ENCODE measurements at places on chromosomes 1 and 21.
A peak's percentile ranks its signal among the peaks of the same experiment; 100 is the strongest.

DNA sequence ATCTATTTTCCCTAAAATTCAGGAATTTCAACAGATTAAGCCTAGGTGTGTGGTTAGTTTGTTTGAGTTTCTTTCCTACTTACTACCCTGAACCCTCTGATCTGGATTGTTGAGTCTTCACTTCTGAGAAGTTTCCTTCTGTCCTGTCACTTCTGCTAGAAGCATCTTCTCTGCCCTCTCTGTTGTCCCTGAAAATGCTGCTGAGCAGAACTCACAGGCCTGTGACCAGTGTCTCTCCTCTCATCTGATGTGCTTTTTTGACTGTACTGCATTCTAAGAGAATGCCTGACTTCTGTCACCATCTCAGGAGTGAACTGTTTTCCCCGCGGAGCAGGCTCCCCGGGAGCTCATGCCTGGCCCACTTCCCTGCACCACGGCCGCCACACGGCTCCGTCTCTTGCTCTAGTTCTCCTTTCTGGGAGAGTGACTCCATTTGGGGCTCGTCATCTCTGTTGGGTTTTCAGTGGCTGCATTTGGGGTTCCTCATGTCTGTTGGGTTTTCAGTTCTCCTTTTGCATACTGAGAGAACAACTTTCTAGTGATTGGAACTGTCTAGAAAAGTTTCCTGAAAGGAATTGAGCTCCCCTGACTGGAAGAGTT lies 77.9 kb downstream of the POFUT2 start:
- no peak for DNase-seq

DNA sequence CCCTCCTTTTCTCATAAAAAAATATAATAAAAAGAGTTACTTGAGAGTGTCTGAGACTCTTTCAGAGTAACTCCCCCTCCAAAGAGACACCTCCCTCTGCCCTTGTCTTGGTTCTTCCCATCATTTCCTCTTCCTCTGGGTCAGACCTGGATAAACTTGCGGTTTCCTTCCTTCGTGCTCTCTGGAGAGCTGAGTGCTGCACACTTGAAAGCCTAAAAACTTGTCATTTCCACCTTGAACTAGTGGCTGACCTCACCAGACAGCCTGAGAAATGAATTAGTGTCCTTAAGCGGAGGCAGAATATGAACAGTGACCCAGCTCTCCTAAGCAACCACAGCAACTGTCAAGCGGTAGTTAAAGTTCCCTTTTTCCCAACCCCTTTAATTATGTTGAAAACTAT lies 88.4 kb upstream of the PROX1 start:
- DNase-seq, result no peak

- DNase-seq, result no peak
Measured at GRCh38 chr1:93694039-93694438, 12.4 kb upstream of the BCAR3 start.

DNA sequence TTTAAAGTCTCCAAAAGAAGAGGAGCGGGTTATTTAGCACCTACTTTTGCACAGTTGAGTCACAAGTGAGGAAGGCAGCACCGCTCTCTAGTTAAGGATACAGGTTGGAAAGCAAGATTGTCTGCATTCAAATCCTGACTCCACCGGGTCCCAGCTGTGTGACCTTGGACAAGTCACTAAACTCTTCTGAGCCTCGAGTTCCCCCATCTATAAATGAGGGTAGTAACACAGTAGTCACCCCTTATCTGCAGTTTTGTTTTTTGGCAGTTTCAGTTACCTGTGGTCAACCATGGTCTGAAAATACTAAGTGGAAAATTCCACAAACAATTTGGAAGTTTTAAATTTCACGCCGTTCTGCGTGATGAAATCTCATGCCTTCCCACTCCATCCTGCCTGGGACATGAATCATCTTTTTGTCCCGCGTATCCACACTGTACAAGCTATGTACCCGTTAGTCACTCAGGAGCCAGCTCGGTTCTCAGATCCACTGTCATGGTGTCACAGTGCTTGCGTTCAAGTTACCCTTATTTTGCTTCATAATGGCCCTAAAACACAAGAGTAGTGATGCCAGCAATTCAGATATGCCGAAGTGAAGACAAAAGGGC lies 49.4 kb downstream of the CAPZB start:
- peak; percentile 22 for DNase-seq

DNA sequence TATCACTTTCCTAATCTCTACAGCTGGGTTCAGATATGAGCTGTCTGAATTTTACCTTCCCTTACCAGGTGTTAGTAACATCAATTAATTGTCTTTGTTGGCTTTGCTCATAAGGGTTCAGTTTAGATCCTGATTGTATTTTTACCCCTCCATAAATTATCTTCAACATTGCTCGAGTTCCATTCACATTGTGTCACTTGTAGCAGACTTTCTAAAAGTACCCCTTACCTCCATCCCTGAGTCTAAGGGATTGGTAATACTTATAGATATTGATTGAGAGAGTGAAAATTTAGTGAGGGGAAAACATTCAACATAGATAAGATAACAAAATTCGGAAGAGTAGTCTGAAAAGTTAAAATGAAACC lies 7.3 kb downstream of the RASAL2 start:
- DNase-seq, result no peak

GRCh38 chr1:109477821-109478220 lies 5.9 kb upstream of the ATXN7L2 start:
- no peak for DNase-seq

- DNase-seq, result no peak
Measured at GRCh38 chr1:5917281-5917590, 75.0 kb downstream of the NPHP4 start.

DNA sequence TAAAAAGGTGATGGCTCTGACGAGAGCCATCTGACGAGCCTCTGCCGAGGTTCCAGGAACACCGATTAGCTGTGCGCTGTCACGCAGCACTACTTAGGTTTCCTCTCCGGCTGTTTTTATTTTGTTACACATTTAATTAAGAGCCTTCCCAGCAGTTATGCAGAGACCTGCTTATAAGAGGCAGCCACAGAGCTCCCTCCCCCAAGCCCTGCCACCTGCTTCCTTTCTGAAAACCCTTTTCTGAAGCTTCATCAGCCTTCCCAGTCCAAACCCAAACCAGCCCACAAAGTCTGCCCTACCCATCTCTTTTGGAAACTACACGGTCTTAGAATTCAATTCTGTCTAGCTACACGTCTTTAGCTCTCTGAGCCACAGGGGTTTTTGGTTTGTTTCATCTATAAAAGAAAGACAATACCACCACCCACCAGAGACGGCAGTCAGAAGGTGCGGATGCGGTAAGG lies 49.1 kb downstream of the ERI3 start:
- peak; percentile 31 for DNase-seq

- peak; percentile 22 for DNase-seq
Measured at GRCh38 chr1:229856009-229856650, 210.9 kb upstream of the GALNT2 start.

GRCh38 chr1:78101051-78101450 lies 55.3 kb downstream of the GIPC2 start:
- DNase-seq, result no peak

DNA sequence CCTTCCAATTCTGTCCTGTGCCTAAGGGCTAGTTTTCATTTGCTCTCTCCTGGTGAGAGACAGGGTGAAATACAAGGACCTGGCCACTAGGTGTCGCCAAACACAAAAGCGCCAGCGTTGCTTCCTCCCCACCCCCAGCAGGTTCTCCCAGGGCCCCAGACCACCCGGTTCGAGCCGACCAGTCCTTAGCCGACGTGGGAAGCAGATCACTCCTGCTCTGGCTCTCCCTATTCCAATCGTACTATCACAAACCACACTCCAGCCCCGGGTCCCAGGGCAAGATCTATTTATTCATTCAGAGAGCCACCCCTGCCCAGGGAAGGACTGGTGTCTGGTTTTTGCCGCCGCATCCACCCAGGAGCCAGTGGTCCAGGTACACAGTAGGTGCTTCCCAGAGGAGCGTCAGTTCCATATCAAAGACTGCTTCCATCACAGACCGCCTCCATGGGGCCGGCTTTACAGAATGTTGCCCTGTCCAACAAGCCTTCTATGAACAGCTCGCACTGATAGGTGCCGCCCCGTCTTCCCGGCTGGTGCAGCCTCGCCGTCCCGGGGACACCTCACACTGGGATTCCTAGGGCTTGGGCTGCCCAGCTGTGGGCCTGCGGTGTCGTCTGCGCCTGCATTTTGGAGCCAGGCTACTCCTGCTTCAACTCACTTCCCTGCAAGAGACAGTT lies 35.0 kb downstream of the CTNNBIP1 start:
- peak; percentile 74 for DNase-seq

DNA sequence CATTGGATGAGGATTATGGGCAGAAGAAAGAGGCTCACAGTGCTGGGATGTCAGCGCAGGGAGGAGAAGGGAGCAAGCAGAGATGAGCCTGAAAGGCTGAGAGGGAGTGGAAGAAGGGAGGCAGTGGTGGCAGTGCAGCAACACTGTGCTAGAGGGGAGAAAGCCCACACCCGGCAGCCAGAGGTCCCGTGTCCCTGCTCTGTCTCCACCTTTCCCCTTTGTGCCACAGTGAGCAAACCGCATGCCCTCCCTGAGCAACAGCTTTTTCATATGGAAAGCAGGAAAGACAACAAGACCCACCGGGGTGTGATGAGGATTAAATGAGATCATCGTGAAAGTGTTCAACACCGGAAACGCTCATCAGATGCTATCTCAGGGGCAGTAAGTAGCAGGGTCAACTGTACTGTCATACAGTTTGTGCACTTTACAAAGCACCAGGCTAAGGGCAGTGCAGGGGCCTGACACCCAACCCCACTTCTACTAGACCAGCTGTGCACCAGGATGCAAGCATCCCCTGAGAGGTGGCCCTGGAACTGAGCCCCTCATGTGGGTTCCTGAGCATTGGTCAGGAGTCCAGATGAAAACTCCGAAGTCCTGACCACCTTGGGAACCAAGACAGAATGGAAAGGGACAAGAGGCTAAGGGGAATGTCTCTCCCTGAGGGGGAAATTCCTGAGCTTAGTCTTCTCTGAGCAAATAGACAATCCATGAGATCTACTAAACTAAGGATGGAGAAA lies 9.1 kb downstream of the NHLH1 start:
- no peak for DNase-seq

GRCh38 chr21:14486869-14487268 lies 59.2 kb downstream of the SAMSN1 start:
- DNase-seq, result no peak

DNA sequence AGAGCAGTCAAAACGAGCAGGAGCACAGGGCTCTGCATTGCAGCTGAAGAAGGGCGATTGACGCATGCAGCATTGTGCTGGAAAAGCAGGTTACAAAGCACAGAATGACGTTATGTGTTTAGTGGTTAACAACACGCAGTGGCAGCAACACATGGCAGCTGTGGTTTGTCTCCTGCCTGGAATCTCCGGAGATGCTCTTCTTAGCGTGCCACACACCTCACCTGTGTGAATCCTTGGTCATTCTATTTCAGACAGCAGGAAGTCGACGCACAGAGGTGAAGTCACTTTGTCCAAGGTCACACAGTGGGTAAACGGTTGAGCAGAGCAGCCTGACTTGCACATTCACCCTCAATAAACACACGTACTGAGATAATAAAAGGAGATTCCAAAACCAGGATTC lies 14.7 kb downstream of the OBSCN start:
- no peak for DNase-seq

DNA sequence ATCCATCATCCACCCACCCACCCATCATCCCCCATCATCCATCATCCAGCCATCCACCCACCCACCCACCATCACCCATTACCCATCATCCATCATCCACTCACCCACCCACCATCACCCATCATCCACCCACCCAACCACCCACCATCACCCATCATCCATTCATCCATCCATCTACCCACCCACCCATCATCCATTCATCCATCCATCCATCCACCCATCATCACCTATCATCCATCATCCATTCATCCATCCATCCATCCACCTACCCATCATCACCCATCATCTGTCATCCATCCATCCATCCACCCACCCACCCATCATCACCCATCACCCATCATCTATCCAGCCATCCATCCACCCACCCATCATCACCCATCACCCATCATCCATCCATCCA lies 81.5 kb downstream of the ADARB1 start:
- DNase-seq, result no peak

DNA sequence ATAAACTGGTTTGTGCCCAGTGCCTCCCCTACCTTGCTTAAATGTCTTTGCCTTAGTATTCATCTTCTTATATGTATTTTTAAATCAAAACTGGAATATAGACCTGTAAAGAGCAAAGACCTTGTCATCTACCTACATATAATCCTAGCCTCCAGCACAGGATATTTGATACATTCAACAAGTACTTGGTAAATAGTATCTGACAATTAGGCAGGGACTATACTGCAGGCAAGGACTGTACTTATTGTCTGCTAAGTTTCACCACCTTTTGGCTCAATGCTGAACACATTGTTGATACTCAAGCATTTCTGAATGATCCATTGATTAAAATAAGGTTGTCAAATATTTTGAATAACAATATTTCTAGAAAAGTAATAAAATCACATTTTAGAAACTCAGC lies 96.4 kb downstream of the PKN2 start:
- DNase-seq, result no peak

DNA sequence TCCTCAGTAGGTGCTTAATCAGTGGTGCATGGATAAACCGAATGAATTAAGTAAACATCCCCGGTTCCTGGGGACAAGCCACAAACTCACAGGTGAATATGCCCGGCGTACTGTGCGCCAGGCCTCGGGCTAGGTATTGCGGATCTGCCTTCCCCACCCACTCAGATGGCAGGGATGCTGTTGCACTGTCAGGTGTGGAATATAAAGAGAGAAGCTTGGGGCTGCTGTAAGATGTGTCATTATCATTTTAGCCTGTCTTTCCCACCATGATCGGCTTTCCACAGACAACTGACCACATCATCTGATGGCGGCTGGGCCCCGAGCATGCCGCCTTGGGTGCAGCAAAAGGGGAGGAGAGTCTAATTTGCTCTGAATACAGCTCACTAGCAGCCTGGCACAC lies 45.4 kb upstream of the LRP8 start:
- DNase-seq, result no peak

DNA sequence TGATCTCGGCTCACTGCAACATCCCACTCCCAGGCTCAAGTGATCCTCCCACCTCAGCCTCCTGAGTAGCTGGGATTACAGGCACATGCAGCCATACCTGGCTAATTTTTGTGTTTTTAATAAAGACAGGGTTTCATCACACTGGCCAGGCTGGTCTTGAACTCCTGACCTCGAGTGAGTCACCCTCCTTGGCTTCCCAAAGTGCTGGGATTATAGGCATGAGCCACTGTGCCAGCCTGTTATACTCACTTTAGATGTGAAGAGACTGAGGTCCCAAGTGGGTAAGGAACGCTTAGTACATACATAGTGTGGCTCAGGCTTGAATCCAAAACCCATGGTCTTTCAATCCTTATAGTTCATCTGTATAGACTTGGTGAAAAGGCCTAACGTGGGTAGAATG lies 63.7 kb upstream of the EPS8L3 start:
- DNase-seq, result no peak

DNA sequence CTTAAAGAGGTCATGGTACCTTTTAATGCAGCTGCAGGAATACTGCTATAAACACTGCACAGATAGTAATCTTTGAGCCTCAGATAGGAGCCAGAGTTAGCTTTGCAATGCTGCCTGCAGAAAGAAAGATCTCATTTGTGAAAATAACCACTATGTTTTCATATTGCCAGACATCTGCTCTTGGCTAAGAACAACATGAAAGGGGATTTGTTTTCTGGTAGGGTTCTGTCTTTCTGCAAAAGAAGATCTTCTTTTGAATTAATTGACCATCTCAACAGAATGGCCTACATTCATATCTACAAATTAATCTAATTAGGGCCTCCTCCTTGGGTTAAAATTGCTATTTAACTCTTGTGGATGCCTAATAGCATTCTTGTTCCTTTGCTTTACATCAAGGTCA lies 177.6 kb upstream of the DPYD start:
- no peak for DNase-seq

- no peak for DNase-seq
Measured at GRCh38 chr1:165915932-165916348, 88.5 kb downstream of the UCK2 start.

GRCh38 chr1:8848663-8849386 lies 29.7 kb downstream of the ENO1 start:
- peak; percentile 78 for DNase-seq
